8988T (cell line): ENCODE measurements at places on chromosomes 16 and 17.

DNA sequence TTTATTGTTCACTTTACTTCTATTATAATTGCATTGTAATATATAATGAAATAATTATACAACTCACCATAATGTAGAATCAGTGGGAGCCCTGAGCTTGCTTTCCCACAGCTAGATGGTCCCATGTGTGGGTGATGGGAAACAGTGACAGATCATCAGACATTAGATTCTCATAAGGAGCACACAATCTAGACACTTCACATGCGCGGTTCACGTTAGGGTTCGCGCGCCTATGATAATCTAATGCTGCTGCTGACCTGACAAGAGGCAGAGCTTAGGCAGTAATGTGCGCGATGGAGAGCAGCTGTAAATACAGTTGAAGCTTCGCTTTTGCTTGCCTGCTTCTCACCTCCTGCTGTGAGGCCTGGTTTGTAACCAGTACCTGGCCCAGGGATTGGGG lies 40.2 kb downstream of the BCAS3 start:
- no peak for DNase-seq

GRCh38 chr17:74250324-74250995 lies 23.6 kb upstream of the DNAI2 start:
- DNase-seq: no peak

DNA sequence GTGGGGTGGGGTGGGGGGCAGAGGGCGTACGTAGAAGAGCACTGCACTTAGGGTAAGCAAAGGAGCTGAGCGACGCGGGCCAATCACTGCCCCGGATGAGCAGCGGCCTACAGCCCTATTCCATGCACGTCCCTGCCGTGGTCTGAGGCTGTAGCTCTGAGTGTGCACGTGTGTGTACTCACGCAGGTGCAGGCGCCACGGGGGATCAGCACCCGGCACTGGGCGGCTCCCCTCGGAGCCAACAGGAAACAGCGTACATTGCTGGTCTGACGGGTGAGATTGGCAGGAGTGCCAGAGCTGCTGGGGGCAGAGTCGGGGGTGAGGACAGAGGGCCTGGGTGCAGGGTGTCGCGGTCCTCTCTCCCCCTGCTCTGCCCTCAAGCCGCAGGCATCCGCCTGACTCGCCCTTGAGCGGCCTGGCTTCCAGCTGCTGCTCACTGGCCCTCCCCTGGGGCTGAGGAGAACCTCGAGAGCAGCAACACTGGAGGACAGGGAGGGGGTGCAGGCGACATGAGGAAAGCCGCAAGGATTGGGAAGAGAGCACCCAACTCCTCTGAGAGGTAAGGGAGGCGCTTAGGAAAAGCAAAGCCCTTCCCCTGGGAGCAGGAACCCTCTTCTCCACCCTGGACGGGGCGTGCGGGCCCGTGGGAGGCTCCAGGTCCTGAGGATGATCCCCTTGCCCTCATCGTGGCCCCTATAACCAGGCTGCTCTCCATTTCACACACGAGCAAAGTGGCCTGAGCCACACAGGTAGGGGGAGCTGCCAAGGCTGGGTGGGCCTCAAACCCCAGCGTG lies 57.8 kb downstream of the ENGASE start:
- no peak for DNase-seq

GRCh38 chr16:16124438-16124837 lies 98.9 kb downstream of the ABCC6 start:
- DNase-seq: no peak

DNA sequence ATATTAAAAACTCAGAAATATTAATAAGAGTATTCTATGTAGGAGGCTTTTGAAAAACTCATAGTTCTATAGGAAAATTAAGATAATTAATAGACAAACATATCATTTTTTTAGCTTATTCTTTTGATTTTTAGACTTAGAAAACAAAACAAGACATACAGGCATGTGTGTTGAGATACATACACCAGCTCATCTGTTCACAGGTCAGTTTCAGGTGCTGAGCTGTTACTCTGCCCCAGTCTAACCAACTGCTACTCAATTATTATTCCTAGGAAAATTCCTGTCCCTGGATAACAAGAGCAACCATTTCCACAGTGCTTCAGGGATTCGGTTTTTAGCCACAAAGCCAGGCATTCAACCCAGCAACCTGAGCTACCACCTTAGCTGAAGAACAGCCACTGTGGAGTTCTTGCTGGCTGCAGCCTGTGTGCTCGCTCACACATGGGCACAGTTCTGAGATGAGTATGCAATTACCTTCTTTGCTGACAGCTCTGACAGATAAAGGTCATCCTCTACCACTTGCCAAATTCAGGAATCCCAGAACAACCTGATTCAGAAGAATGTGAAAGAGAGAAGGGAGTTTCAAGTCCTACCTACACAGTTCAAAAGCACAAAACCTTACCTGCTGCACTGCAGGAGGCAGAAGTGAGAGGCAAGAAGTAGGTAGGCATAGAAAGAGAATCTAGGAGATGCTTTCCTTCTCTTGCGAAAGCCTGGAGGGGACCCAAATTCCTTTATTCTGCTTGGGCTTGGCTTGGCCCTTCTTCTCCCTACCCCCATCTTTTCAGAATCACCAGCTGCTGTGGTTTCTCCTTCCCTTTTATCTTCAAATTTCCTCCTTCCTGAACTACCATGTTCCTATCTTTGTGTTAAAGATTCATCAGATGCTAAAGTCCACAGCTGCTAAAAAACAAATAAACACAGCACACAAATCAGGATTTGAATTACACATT lies 62.7 kb downstream of the TEX2 start:
- DNase-seq: no peak

DNA sequence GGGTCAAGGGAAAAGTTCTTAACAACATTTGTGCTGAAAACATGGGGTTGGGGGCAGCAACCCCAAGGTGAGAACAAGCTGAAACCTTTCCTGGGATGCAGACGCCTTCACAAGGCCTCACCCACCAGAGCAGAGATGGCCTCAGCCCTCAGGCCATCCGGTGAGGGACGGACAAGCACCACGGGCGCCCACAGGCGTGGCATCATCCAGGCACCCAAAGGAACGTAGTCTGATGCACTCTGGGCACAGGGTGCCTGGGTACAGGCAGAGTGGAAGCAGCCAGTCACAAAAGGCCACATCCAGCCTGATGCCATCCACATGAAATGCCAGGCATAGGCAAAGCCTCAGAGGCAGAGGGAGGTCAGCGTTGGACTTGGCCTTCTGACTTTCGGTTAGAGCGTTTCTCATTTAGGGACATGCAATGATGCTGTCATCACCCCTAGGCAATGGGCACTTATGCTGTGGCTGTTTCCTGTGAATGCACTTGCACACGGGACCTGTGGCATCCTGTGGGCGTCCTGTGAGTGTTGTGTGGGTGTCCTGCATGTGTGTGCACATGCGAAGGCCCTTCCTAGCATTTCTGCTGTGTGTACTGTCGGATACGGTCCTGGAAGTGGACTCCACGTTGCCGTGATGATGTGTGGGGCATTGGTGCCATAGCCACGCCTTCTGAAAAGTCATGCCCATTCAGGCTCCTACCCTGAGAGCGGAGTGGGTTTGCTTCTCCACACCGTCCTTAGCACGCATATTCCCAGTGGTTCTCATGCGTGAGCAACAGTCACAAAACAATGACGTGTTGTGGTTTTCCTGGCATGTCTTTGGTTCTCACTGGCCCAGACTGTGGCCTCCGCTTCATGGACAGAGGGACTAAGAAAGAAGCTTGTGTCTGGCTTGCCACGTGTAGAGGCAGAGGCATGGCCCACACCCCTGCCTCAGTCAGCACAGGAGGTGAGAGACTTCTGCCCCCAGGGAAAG lies 52.7 kb upstream of the ZNF469 start:
- DNase-seq: no peak

DNA sequence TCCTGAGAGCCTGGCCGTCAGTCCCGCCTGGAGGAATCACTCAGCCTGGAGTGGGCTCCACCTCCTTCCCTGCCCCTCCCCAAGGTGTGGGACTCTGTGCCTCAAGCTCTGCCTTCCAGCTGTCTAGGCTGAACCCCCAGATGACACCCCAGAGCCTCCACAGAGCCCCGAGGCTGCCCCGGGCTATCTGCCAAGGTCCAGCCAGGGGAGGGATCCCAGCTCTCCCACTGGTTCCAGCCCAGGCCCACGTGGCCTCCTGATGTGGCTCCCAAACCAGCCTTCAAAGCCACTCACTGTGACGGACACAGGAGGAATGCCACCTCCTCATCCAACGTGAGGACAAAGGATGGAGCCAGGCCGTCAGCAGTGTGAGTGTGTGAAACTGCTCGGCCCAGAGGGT lies 45.6 kb upstream of the ENPP7 start:
- no peak for DNase-seq

- DNase-seq: no peak
These were observed 35.4 kb upstream of the ARL6IP1 start for GRCh38 chr16:18836702-18837101.

DNA sequence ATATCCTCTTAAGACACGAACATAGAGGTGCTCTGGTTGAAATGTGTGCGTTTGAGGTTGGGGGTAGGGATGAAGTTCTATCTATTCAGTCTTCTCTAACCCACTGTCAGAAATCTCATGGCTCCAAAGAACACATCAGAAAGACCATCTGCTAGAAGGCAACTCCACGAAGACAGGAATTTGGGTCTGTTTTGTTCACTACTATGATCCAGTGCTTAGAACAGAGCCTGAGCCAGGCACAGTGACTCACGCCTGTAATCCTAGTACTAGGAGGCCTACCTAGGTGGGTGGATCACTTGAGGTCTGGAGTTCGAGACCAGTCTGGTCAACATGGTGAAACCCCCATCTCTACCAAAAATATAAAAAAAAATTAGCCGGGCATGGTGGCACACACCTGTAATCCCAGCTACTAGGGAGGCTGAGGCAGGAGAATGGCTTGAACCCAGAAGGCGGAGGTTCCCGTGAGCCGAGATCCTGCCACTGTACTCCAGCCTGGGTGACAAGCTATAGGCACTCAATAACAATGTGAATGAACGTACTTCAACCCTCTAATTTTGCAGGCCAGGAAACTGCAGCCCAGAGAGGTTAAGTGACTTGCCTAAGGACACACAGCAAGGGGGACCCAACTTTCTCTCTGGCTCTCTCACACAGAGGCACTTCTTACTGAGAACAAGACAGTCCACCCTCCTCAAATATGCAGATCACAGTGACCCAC lies 2.3 kb downstream of the CASKIN2 start:
- no peak for DNase-seq

DNA sequence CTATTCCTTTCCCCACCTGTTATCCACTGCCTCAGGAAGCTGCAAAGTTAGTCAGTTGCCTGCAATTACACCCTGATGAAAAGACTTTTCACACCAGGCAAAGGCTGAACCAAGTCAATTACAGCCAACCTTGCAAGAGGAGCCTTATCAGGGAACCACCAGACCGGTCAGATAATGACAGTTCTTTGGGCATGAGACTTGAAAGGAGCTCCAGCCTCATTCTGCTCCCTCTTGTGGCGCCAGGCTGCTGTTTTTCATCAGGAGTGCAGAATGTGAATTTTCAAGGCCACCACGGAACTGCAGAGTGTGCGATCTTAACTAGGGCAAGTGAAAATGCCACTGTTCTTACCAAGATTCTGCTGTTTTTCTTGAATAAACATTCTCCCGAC lies 22.5 kb downstream of the DNAI2 start:
- DNase-seq: no peak

GRCh38 chr16:51523400-51523799 lies 372.3 kb upstream of the SALL1 start:
- no peak for DNase-seq

- no peak for DNase-seq
These were observed 38.2 kb downstream of the TK2 start for GRCh38 chr16:66511602-66512271.

GRCh38 chr16:66566051-66566901 lies at the start of gene CMTM1:
Gene CMTM1, plus strand, starts transcription at chr16:66566439. Its CDS starts 75 bp downstream, at chr16:66566514.
- DNase-seq: no peak

GRCh38 chr17:48455791-48456190 lies 25.8 kb upstream of the SKAP1 start:
- no peak for DNase-seq

GRCh38 chr17:41592601-41593305 lies 6.1 kb upstream of the KRT14 start:
- no peak for DNase-seq

DNA sequence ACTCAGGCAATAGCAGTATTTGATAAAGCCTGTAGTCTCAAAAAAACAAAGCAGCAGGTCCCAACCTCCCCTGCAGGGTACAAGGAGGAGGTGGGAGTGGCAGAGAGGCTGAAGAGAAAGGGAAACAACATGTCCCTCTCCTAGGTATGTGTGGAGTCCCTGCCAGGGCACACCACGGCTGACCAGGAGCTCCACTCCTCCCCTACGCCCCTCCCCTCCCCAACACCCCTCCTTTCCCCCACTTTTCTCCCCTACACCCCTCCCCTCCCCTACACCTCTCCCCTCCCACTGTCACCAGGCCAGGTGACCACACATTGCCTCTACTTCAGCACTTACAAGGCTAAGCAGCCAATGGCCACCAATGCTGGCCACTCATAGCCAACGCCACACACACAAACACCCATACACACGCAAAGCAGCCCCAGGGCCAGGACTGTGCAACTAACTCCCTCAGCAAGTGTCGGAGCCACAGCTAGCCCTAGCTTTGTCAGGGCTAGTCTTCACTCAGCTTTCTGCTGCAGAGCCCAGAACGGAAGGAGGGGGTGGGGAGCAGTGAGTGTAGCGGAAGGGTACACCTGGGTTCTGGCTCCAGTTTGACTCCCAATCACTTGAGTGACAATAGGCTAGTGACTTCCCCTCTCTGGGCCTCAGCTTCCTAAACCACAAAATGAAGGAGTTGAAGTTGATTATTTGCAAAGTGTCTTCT lies 8.2 kb downstream of the CAVIN1 start:
- no peak for DNase-seq

- no peak for DNase-seq
These were observed 32.3 kb upstream of the TANC2 start for GRCh38 chr17:62933501-62934385.

DNA sequence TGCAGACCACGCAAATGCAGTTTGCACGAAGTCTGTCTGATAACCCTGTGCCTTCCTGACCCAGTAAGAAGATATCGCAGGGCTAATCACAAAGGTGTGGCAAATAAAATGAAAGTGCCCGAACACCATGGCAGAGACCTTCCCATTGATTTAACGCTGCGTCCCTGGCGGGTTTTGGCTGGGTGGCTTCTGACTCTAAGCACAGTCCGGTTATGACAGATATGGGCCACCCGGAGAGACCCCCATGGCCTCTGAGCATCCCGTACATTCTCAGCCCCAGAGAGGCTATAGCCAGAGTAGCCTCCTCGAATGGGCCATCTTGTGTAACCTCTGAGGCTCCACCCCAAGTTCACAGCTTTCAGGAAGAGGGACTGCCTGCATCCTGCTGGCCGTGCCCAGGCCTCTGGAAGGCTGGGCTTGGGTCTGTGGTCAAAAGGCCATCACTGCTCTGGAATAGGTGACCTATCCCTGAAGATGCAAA lies 5.5 kb downstream of the FOXC2 start:
- no peak for DNase-seq

- DNase-seq: no peak
These were observed 113.8 kb upstream of the TNRC6C start for GRCh38 chr17:77844681-77845080.
